CD4-positive, CD25-positive, alpha-beta regulatory T cell (primary cell): ENCODE measurements at places on chromosomes 12 and 14. TPM values are rescaled to one million over a fixed set of nuclear protein-coding genes. Genes with fewer than 3 reads are reported as not detected.

The FLRT2 gene
- not detected for polyA plus RNA-seq

The NGDN gene
- 77.1 TPM for polyA plus RNA-seq

The HOXC12 gene
- not detected for polyA plus RNA-seq

The TEX52 gene
- polyA plus RNA-seq = not detected

The BMAL2 gene
- 2.7 TPM for polyA plus RNA-seq

The FAM222A gene
- polyA plus RNA-seq = not detected

The PPFIA2 gene
- polyA plus RNA-seq = not detected

The C12orf54 gene
- not detected for polyA plus RNA-seq

The ACSM4 gene
- not detected for polyA plus RNA-seq
